GM04504 (cell line): ENCODE measurements at places on chromosomes 12 and 14.

- no peak for DNase-seq
These were observed 228.5 kb downstream of the PTPRO start for GRCh38 chr12:15550793-15551192.

DNA sequence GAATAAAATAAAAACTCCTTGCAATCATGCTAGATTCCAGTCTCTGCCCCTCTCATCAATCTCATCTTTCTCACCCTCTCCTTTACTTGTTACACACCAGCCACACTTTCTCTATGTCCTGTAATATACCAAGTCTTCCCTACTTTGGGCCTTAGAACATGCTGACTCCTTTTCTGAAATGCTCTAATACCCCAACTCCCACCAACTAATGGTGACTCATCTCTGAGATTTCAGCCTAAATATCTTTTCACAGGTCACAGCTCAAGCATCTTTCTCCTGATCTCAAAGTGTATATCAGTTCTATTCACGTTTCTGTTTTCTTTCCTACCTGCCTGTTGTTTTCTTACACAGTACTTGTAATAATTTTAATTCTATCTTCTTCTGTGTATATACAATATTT is 378.9 kb upstream of the PRICKLE1 start:
- DNase-seq = no peak

- DNase-seq = no peak
These were observed 96.9 kb downstream of the FIGNL2 start for GRCh38 chr12:51751661-51752060.

GRCh38 chr12:118980407-118981014 is 830 bp upstream of the SRRM4 start:
- DNase-seq = no peak

DNA sequence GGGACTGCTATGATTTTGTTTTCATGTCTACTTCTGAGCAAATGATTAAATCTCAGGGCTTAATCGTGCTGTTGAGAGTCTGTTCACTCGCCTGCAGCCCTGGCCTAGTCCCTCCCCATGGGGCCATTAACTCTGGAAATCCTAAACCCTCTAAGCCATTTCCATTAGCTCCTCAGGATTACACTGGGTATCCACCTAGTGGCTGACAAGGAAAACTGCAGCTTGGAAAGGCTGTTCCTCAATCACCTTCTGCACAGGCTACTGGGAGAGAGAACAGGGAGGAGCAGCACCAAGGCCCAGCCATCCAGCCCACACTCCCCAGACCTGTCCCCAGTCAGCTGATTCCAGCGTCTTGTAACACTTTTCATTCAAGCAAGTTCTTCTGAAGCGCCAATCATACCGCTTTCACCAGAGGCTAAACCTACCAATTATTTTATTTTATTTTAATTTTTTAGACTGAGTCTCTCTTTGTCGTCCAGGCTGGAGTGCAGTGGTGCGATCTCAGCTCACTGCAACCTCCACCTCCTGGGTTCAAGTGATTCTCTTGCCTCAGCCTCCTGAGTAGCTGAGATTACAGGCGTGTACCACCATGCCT is 48.7 kb downstream of the NEUROD4 start:
- peak; percentile 24 for DNase-seq
